GM18507 (cell line): ENCODE measurements at places on chromosomes 3 and 15.

DNA sequence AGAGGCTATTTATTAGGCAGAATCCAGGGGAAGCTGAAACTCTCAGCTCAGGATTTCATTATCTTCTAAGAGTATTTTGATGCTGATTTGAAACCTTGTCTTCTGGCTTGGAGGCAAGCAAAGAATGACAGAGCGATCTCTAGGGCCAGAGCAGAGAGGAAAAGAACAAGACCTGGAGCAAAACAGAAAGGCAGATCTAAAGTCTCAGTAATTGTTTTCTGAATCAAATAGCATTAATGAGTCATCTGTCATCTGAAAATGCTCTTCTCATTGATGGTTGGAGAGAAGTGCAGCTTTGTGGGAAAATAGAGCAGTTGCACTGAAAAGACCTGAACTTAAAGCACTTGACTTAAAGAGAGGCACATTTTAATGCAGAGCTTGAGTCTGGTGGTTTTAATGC is 385.9 kb downstream of the RAP2B start:
- DNase-seq, result no peak

- DNase-seq, result no peak
Measured at GRCh38 chr3:30712991-30713390, 106.6 kb downstream of the TGFBR2 start.

- DNase-seq, result no peak
Measured at GRCh38 chr3:186021673-186022362, 84.0 kb upstream of the TRA2B start.

DNA sequence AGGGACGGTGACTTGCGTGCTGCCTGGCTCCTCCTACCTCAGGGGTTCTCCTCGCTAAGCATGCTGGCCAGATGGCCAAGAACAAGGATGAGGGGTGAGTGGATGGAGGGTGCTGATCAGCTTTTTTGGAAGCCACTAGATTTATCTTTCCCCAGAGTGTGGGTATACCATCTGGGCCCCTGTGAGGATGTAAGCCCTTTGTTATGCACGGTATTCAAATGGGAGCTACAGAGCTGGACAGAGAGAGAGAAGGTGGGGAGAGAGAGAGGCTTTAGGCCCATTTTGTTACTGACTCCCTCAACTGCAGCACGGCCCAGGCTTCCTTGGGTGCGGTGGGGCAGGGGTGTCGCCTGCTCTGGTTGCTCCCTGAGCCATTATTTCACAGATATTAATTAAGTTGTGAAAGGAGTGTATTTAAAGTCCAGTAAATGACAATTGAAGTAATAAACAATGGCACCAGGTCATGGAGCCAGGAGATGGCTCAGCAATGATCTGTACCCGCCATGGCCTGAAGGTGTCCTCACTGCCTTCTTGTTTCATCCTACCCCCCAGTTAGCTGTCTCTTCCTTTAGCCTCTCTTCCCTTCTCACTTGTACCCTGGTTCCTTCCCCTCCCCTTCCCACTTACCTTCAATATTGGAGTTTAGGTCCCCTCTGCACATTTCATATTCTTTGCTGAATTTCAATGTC is 158.0 kb downstream of the CLSTN2 start:
- peak; percentile 1 for DNase-seq

DNA sequence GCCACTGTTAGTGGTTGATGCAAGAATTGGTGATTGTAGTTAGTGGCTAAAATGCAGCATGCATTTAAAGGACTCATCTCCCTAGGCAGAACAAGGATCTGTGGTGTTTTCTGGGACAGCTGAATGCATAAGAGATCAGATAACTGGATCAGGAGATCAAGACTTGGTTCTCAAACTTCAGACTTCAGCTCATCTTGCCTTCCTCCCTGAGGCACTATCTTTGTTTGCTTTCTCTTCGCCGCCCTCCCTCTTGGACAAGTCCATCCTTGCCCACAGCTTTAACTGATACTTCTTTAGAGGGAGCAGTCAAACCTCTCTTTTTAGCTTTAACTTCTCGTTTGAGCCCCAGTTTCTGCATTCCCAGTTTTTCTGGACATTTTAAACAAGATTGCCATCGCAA is 195.4 kb upstream of the TPRG1 start:
- no peak for DNase-seq

GRCh38 chr15:101019366-101019896 is 100.3 kb downstream of the LRRK1 start:
- DNase-seq, result no peak

DNA sequence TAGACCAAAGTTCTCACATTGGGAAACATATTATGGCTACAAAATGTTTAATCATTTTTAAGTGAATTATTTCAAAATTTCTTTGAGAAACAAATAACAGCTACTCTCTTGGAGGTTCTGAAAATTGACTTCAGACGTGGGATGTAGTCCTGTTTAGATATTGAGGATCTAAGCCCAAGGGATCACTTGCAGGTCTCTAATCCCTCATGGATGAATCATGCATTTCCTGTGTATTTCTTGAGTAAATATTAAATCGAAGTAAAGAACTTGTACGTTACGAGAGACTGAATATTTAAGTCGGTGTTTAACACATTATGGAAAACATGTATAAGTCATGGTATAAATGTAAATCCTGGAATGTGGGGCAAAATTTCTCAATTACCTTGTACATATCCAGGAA is 119.8 kb downstream of the EPHA3 start:
- no peak for DNase-seq

- DNase-seq, result no peak
Measured at GRCh38 chr3:154304116-154304786, 20.0 kb downstream of the DHX36 start.

GRCh38 chr3:140243575-140243974 is 308.6 kb downstream of the CLSTN2 start:
- DNase-seq, result no peak

DNA sequence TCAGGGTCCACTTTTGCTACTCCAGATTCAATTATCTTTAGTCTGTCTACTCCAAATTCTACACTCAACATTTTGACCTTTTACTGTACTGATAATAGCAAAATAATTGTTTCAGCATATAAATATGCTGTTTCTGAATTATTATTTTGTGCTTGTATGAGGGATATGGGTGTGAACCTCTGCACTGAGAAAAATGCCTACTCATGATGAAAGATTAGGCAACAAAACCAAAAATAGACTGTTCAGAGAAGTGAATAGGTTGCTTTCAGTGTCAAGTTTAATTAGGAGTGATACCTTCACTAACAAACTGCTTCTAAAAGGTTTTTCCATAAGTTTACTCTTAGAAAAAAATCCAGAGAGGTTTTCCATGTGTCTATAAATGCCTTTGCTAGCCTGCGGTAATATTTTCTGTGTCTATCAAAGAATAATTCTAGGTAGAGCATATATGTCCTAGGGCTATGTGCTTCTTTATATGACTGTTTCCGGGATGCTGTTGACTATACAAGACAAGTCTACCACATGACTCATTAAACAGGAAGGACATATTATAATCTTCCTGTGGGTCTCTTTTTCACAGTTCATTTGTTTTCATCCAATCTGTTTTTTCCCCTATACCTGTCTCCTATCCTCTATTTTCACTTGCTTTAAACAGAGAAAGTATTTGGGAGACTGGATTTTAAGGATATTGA is 218.5 kb upstream of the TTC14 start:
- no peak for DNase-seq

DNA sequence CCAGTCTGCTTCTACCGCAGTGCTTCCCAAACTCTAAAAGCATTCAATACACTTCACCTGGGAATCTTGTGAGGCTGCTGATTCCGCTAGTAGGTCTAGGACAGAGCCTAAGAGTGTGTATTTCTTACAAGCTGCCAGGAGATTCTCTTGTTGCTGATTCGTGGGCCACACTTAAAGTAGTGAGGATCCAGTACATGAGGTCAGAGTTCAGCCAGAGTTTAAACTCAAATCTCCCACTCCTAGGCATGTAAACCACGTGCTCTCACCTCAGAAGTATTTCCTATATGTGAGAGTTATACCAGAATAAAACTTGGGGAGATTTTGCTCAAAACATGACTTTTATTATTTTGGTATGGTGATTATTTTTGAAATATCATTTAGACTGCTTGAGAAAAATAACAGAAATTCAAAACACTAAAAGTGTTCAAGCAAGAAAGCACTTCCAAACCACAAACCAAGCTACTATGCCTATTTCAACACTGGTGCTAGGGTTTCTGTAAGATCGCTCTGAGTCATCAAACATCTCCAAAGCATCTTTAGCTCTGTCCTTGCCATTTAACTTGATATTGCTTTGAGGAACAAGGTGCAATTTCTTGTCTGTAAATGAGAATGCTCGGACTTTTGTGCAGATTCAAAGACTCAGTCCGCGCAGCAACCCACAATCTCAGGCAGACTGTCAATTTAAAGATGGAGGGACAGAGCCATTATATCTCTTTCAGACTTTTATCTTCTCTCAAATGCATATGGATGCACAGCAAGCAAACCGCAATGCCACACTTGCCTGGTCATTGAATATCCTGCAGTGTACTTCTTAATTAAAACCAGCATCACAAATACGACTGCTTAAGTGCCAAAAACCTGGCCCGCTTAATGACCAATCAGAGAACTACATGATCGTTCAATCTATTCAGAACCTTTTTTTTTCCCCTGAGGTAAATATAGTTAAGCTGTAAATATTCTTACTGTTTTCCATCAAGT is 59.8 kb downstream of the AGTR1 start:
- no peak for DNase-seq

DNA sequence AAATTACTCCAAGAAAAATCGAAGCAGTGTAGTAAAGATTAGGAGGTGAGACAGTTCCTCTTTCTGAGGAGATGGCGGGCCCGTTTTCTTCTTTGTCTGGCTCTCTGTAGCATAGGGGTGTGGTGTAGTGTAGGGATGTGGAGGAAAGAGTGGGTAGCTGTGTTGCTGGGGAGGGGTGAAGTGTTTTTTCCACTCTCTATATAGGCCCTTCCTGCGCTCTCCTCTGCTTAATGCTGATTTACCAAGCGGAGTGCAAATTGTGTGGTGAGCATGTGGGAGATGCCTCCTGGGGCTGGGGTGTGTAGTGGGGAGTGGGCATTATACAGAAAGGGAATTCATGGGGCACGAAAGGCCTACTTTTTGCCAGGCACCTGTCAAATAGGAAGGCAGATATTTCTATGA is 94.9 kb downstream of the ST6GAL1 start:
- no peak for DNase-seq

DNA sequence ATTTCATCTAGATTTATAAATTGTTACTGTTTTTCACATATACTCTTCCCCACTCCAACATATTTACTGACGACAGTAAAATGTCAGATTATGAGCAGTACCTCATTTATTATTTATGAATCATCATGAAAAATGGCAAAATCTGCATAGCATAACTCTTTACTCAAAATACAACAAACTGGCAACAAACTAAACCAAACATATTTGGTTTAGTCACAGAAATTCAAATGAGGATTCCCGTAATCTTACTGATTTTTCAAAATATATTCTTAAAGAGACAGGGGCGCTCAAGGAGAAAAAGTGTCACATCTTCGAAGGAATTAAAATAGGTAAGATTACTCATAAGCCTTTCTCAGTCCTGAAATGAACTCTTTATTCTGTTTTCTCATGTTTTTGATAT is 3.0 kb upstream of the GPR87 start:
- no peak for DNase-seq

DNA sequence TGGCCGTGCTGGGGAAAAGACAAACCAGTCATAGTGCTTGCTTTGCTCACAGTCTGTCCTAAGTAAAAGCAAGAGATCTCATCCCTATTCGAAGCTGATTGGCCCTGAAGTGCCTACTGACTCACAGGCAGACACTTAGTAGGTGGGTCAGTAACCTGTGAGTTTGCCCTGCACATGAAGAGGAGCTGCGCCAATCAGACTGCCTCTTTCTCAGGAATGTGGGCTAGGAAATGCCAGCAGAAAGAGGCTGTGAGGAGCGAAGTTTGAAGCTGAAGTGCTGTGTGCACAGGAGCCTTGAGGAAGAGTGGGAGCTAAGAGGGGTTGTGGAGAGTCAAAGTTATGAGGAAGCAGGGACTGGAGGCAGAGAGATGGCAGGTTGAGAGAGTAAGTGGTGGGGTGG is 126.8 kb downstream of the IL20RB start:
- no peak for DNase-seq

DNA sequence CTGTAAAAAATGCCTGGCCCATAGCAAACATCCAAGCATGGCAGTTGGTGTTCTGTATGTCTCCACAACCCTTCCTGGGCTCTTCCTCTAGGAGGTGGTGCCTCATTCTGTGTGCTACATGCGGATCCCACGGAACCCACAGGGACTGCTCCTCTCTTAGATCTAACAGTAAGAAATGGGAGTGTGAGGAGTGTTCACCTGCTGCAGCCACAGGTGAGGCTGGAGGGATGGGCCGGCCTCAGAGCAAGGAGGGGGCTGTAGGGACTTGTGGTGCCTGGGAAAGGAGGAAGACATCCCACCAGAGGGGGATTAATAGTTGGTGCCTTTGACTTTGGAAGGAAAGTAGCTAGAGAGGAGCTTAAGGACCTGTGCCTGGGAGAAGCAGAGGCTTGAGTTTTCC is 22.2 kb downstream of the SEMA3G start:
- no peak for DNase-seq

GRCh38 chr3:152626226-152626625 is 208.7 kb upstream of the P2RY1 start:
- no peak for DNase-seq

DNA sequence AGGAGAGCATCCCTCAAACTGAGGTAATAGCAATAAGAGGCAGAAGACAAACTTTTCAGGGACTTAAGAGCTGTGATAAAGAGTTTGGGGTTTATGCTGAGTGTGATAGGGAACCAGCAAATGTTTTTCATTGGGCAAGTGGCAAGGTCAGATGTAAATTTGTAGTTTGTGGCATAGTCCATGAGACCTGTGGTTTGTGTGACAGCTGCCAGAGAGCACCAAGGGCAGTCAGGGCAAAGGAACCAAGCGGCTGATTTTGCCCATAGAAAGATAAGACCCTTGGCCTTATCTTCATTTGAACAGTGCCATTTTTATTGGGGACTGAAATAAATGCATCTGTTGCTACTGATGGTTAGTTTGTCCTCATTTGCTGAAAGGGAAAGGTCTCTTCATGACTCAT is 220.3 kb downstream of the LRRN1 start:
- no peak for DNase-seq

DNA sequence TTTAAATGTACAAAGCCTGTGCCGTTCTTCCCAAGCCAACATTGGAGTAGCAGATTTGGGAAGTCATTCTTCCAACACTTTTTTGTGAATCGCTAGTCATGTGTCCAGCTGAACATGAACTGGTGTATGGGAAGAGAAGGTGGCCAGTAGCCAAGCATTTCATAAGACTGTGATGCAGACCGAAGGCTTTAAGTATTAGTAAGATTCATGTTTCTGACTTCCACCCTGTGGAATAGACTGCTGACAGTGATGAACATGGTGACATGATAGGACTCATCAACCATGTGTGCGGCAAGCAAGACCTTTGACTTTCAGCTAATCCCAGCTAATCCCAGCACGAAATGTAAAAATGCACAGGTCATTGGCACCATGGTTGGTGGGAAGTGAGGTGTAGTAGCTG is 48.3 kb upstream of the THSD4 start:
- DNase-seq, result no peak

- DNase-seq, result no peak
Measured at GRCh38 chr3:184455991-184456390, 76.1 kb downstream of the CHRD start.

GRCh38 chr15:47983533-47983932 is 137.3 kb upstream of the SLC24A5 start:
- no peak for DNase-seq
